Esophagus squamous epithelium (tissue), 5 donors: ENCODE measurements at places on chromosomes 7 and 10. TPM values are rescaled to one million over a fixed set of nuclear protein-coding genes. Genes with fewer than 3 reads are reported as not detected.

DNA sequence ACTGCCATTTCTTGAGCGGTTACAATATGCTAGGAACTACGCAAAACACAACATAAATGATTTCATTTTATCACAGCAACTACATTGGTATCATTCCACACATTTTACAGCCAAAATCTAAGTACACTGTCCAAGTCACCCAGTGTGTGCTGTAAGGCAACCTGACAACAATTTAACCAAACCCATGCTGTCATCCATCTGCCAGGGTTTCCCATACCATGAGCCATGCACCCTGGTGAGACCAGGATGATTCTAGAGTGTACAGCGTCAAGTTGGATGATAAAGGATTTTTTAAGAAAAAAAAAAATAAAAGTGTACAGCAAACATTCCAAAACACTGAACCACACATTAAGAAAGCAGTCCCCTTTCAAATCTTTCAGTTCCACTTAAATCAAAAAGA lies 52.9 kb downstream of the PIK3AP1 start:
- no peaks in the 10 kb centered on the region for H3K4me1 ChIP-seq
- DNase-seq = no peak
- H3K27me3 ChIP-seq = no peaks in the 10 kb centered on the region
- H3K36me3 ChIP-seq = no peaks in the 10 kb centered on the region

The TMEM26 gene
- total RNA-seq = 0.09 TPM

The NODAL gene
- total RNA-seq = not detected

DNA sequence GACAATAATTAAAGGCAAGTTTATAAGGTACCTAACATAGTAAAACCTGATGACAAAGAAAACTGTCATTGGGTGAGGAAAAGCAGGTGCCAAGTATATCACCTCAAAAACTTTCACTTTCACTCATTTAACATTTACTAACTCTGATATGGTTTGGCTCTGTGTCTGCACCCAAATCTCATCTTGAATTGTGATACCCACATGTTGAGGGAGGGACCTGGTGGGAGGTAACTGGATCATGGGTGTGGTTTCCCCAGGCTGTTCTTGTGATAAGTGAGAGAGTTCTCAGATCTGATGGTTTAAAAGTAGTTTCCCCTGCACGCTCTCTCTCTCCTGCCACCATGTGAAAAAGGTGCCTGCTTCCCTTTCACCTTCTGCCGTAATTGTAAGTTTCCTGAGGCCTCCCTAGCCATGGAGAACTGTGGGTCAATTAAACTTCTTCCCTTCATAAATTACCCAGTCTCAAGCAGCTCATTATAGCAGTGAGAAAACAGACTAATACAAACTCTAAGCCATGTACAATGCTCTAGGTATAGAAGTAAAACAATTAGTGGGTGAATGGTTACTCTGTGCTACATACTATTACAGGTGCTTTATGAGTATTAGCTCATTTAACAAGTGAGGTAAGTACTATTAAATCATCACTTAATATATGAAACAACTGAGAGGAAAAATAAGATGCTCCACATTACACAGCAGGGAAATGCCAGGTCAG lies 199.0 kb downstream of the CHCHD3 start:
- no peak overlapping the region for H3K27ac ChIP-seq
- H3K4me3 ChIP-seq = no peak overlapping the region
- H3K36me3 ChIP-seq = peaks cover 24% of the 10 kb centered on the region
- DNase-seq = no peak
- H3K27me3 ChIP-seq = no peaks in the 10 kb centered on the region
- no peaks in the 10 kb centered on the region for H3K4me1 ChIP-seq

- no peak overlapping the region for H3K4me3 ChIP-seq
- peaks cover 6% of the 10 kb centered on the region for H3K4me1 ChIP-seq
- H3K27me3 ChIP-seq = peaks cover 2% of the 10 kb centered on the region
- no peaks in the 10 kb centered on the region for H3K36me3 ChIP-seq
- DNase-seq = no peak
Observed at GRCh38 chr7:140214075-140214684, 37.4 kb upstream of the KDM7A start.

DNA sequence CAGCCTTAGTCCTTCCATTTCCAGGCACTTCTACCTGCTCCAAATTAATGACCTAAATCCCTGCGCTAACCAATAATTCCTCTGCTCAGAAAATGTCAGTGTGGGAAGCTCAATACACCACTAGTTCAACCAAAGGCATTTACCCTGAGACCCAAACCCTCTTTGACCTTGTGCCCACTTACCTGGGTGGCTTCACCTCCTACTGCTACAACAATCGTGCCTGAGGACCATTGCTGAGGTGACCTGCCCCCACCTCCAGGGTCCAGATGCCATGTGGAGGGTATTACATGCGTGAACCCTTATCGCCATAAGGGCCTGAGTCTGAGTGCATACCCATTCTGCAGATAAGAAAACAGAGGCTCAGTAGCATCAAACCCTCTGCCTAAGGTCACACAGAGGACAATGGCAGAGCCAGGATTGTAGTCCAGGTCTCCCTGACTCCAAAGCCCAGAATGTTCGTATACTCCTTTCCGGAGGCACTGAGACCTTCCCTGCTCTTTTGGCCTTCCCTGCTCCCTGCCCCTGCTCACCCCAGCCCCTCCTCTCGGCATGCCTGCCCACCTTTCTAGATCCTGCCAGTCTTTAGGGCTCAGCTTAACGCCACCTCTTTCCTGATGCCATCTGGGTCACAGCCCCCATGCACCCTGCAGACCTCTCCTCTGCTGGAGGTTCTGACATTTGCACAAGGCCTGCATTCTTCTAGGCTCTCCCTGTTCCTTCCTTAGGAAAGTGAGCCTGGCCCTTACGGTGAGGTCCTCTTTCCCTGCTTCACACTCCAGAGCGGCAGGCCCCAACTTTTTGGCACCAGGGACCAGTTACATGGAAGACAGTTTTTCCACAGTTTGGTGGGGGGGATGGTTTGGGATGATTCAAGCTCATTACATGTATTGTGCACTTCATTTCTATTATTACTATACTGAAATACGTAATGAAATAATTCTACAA lies 94.9 kb downstream of the CHST15 start:
- no peak overlapping the region for H3K4me3 ChIP-seq
- peaks cover 20% of the 10 kb centered on the region for H3K27me3 ChIP-seq
- no peak overlapping the region for H3K27ac ChIP-seq
- H3K36me3 ChIP-seq = no peaks in the 10 kb centered on the region
- peaks cover 18% of the 10 kb centered on the region for H3K4me1 ChIP-seq

- H3K27me3 ChIP-seq = no peaks in the 10 kb centered on the region
- no peaks in the 10 kb centered on the region for H3K4me1 ChIP-seq
- no peaks in the 10 kb centered on the region for H3K36me3 ChIP-seq
- DNase-seq = no peak
- H3K4me3 ChIP-seq = no peak overlapping the region
Observed at GRCh38 chr7:75696263-75697037, 42.3 kb downstream of the HIP1 start.

The POLR1F gene
- 11.8 TPM for total RNA-seq

The NSUN6 gene
- total RNA-seq = 5.8 TPM

DNA sequence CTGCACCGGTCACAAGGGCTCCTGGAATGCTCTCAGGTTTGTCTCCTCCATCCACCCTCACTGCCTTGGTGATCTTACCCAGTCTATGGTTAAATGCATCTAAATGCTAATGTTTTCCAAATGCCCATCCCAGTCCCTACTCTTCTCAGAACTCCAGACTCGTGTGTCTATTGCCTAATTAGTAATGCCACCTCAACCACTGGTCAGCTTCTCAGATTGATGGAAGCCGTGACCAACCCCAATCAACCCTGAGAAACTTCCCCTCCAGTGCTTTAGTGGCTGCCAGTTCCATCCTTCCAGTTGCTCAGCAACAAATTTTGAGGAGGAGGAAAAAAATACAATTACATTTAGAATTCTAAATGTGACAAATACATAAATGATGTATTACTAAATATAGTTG lies 18.6 kb downstream of the NUDCD3 start:
- H3K27ac ChIP-seq = no peak overlapping the region
- DNase-seq = no peak
- peaks cover 80% of the 10 kb centered on the region for H3K36me3 ChIP-seq
- H3K27me3 ChIP-seq = no peaks in the 10 kb centered on the region

- no peak overlapping the region for H3K4me3 ChIP-seq
- no peaks in the 10 kb centered on the region for H3K4me1 ChIP-seq
- DNase-seq = no peak
- no peaks in the 10 kb centered on the region for H3K36me3 ChIP-seq
- no peak overlapping the region for H3K27ac ChIP-seq
Observed at GRCh38 chr7:101595766-101596537, 33.1 kb downstream of the MYL10 start.

The TRIM73 gene
- not detected for total RNA-seq

DNA sequence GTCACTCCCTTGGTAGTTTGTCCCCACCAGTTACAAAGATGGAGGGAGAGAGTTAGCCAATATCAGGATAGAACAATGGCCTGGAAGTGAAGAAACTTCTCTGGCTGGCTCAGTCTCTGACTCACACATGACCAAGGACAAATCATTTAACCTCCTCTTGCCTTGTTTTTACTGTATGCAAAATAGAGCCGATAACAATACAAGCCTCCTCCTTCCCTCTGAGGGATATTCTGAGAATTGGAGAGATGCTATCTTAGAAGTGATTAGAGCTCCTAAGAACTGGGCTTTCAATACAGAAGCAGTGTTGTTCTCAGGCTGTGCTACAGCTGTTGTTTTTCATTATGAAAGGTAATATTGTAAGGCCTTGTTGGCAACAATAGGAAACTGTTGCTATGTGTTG lies 87.7 kb upstream of the EGR2 start:
- H3K4me3 ChIP-seq = no peak overlapping the region
- DNase-seq = no peak
- no peaks in the 10 kb centered on the region for H3K27me3 ChIP-seq
- no peaks in the 10 kb centered on the region for H3K36me3 ChIP-seq
- no peak overlapping the region for H3K27ac ChIP-seq
- no peaks in the 10 kb centered on the region for H3K4me1 ChIP-seq

DNA sequence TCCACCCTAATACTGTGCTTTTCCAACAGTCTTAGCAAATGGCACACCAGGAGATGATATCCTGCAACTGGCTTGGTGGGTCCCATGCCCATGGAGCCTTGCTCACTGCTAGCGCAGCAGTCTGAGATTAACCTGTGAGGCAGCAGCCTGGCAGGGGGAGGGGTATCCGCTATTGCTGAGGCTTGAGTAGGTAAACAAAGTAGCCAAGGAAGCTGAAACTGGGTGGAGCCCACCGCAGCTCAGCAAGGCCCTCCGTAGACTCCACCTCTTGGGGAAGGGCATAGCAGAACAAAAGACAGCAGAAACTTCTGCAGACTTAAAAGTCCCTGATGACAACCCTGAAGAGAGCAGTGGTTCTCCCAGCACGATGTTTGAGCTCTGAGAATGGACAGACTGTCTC lies 399.0 kb downstream of the CCSER2 start:
- H3K27me3 ChIP-seq = no peaks in the 10 kb centered on the region
- H3K36me3 ChIP-seq = no peaks in the 10 kb centered on the region
- H3K4me1 ChIP-seq = no peaks in the 10 kb centered on the region
- no peak overlapping the region for H3K27ac ChIP-seq

DNA sequence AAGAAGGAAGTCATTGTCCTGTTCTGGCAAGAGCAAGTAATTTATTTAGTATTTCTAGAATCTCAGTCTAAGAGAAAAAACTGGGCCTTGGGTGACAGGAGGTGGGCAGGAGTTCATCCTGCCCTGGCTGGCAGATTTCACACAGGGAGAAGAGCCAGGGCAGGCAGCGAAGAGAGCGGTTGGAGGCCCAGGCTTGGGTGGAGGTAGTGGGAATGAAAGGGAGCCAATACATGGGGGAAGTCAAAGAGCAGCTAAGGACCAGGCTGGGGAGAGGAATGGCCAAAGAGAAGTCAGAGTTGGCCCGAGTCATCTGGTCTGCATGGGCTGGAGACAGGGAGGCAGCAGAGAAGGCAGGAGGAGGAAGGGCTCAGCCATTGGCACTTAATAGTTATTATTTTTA lies 51.4 kb downstream of the HECW1 start:
- peaks cover 4% of the 10 kb centered on the region for H3K4me1 ChIP-seq
- no peaks in the 10 kb centered on the region for H3K36me3 ChIP-seq
- no peak overlapping the region for H3K27ac ChIP-seq
- DNase-seq = no peak
- no peak overlapping the region for H3K4me3 ChIP-seq
- no peaks in the 10 kb centered on the region for H3K27me3 ChIP-seq

The KLF14 gene
- total RNA-seq = under 0.01 TPM

The SPDYE1 gene
- total RNA-seq = not detected

The PDK4 gene
- total RNA-seq = 4.1 TPM

The STAG3 gene
- not detected for total RNA-seq
